CD4-positive, alpha-beta T cell treated with Interleukin-21 for 1 hour (primary cell): ENCODE measurements at places on chromosomes 11 and 22.

- no peak for DNase-seq
These were observed 362.4 kb downstream of the MN1 start for GRCh38 chr22:27439131-27439530.

GRCh38 chr22:39727541-39727940, 157.0 kb downstream of the CACNA1I start:
- DNase-seq: no peak

GRCh38 chr11:15195454-15196200, 80.9 kb downstream of the INSC start:
- DNase-seq: no peak

GRCh38 chr11:465896-466530, 15.9 kb downstream of the PTDSS2 start:
- DNase-seq: no peak

- no peak for DNase-seq
These were observed 294.7 kb upstream of the ZC3H12C start for GRCh38 chr11:109798521-109798920.

GRCh38 chr22:49755631-49756001, 72.1 kb downstream of the BRD1 start:
- DNase-seq: no peak

DNA sequence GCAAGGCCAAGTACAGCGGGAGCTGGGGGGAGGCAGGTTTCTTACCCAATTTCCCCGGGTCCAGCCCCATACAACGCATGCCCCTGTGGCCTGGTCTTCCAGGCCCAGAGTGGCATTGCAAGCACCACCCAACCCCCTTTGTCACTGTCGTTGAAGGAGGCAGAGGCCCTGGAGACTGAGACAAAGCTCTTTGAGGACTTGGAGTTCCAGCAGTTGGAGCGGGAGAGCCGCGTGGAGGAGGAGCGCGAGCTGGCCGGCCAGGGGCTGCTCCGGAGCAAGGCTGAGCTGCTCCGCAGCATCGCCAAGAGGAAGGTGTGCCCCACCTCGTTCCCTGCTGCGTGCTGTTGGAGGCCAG, 27.8 kb downstream of the PHLDB1 start:
- no peak for DNase-seq

DNA sequence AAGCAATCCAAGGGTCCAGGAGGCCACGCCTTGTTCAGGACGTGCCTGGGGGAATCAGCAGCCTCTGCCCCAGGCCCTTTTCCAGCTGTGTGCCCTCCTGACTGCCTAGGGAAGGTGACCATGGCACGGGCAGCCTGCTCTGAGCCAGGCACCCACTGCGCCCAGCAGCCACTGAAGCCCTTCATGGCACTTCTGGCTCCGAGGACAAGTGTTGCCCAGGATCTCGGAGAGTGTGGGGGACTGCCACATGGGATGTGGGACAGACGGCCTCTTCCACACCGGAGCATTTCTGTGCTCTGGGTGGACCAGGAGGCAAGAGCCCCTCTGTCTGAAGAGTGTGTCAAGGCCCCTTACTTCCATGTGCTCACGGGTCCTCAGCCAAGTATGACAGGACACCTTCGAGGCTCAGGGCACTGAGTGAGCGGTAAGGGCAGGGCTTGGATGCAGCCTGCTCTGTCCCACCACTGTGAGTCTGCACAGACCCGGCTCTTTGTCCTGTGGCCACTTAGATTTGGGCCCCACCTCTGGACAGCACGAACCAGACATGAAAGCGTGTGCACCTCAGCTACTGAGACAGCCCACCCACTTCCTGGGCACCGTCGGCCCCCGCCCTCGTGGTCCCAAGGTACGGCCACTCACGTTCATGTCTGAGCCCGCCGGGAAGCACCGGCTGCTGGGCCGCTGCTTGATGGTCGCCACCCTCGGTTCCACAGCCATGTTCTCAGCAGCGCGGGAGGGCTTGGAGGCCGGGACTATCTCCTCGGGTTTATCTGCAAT, 93.6 kb downstream of the CTTN start:
- DNase-seq: no peak

DNA sequence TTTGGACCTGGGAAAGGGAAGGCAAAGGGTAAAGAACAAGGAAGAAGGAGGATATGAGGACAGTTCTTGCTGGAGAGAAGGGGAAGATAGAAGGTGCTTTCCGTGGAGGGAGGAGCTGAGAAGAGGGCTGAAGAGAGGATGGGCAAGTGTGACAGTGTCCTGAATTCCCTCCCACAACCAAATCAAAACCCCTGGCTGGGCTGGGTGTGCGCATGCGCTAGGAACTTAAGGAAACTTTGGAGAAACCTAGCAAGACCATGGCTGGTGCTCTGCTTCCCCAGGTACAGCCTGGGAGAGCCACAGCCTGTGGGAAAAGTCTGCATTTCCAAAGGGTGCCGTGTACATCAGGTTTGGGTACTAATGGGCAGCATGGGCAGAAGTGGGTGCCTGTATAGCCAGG, 29.0 kb upstream of the FJX1 start:
- DNase-seq: no peak

DNA sequence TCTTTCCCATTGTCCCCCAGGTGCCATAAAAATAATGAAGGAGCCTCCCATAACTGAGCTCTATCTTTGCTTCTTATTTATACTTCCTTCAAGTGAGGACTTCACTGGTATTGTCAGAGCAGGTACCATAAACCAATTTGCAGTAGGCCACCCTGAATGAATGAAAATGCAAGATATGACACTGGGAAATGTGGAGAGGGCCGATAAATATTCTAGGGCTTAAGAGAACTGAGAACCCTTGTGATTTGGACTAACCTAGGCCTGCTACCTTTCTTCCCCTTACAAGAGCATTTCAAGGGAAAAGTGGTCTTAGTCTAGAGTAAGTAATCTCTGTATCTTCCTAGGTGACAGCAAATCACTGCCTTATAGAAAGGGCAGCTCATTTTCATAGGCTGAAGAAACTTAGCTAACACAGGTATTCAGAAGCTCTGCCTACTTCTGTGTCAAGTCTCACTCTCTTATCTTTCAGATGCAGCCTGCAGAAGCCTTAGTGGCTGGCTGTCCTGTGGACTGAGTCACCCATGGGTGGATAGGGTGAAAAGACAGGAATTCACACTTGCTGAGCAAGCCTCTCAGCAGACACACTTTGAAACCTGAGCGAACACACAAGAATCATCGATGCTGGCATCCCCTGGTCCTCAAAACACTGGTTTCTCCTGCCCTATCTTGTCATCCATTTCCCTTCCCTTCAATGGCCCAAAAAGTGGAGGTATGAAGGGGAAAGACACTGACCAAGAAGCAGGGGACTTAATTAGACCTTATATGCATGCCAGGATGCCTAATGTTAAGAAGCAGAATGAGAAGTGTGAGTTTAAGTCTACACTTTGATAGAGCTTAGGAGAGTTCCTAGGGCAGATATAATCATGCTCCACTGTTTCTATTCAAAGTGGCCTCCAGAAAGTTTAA, 15.2 kb downstream of the NRIP3 start:
- no peak for DNase-seq

DNA sequence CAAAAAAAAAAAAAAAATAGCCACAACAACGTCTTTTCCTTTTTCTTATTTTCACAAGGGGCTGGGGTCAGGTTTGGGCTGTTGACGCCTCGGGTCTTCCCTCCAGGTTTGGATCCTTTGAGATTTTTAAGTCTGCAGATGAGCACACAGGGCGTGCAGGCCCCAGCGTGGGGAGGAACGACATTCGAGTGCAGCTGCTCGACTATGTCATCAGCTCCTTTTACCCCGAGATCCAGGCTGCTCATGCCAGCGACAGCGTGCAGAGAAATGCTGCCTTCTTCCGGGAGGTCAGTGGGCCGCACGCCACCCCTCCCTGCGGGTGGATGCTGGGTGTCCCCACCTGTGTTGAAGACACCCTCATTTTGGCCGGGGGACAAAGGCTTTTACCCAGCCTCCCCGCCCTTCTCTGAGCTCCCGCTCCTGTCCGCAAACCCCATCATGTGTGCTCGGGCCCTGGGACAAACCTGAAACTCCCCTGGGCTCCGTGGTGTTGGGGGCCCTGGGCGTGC, 7.7 kb downstream of the SELENOO start:
- no peak for DNase-seq

- DNase-seq: no peak
These were observed 974.7 kb upstream of the CCDC90B start for GRCh38 chr11:84260862-84261261.

DNA sequence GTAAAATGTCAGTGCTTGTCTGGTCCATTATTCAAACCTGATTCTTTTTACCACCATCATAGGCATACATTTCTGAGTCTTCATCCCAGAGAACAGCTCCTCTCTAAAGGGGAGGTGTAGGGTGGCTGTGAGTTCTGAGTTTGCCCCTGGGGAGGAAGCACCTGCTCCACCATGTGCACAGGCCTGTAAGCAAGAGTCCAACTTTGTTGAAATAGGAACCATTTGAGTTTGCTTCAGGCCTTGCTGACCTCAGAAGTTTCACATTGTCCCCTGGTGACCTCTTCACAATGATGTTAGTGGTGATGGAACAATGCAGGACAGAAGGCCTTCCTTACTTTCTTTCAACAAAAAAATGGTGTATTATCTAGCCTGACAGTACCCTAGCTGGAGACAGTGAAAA, 54.6 kb upstream of the TOP3B start:
- DNase-seq: no peak

- no peak for DNase-seq
These were observed 5.5 kb downstream of the KRTAP5-2 start for GRCh38 chr11:1592628-1593027.

DNA sequence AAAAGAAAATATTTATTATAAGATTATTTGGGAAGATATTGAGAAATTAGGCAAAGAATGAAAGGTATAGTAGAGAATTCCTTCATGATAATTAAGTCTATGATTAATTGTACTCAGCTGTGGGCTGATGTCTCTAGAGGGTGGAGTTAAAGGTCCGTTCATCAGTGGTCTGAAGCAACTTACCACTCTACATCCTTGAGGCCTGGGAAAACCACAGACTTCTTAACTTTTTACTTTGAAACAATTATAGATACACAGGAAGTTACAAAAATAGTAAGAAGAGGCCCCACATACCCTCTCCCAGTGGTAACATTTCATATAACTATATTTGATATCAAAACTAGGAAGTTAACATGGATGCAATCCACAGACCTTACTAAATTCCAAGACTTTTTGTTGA, 167.0 kb upstream of the NECTIN1 start:
- DNase-seq: no peak

GRCh38 chr11:60377401-60378136, 763 bp upstream of the MS4A7 start:
- DNase-seq: peak; percentile 15

DNA sequence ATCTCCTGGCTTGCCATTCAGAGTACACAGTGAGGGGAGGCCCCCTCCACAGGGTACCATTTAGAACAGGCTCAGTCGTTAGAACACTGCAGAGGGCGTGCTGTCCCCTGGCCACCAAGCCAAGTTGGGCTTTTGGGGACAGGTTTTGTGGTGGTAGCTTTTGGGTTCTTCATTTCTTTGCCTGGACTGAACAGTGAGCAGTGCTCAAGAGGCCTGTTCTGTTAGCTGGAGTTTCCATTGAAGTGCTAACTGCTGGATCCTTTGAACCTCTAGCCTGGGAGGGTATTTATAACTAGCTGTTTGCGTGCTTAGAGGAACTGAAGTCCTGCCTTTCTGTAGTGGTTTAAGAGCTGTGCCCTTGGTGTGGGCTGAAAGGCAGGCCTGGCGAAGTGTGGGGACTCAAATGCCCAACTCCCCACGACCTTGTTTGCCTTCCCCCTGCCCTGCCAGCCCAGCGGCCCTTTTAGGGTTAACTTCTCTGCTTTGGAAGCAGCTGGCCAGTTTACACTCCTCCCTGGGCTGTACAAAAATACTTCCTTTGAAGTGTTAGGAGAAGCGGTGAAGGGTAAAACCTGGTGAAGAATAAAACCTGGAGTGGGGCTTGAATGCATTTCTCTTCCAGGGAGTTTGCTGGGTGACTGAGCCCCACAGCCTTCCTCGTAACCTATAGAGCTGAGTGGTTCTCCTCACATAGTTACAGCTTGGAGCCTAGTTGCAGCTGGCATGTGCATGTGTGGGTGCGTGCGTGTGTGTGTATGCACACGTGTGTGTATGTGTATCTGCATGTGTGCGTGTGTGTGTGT, 34.6 kb downstream of the ZNRF3 start:
- no peak for DNase-seq

GRCh38 chr22:50146439-50147238, 23.9 kb upstream of the PANX2 start:
- DNase-seq: peak; percentile 11

GRCh38 chr11:77569676-77570070, 20.1 kb upstream of the AQP11 start:
- DNase-seq: no peak

DNA sequence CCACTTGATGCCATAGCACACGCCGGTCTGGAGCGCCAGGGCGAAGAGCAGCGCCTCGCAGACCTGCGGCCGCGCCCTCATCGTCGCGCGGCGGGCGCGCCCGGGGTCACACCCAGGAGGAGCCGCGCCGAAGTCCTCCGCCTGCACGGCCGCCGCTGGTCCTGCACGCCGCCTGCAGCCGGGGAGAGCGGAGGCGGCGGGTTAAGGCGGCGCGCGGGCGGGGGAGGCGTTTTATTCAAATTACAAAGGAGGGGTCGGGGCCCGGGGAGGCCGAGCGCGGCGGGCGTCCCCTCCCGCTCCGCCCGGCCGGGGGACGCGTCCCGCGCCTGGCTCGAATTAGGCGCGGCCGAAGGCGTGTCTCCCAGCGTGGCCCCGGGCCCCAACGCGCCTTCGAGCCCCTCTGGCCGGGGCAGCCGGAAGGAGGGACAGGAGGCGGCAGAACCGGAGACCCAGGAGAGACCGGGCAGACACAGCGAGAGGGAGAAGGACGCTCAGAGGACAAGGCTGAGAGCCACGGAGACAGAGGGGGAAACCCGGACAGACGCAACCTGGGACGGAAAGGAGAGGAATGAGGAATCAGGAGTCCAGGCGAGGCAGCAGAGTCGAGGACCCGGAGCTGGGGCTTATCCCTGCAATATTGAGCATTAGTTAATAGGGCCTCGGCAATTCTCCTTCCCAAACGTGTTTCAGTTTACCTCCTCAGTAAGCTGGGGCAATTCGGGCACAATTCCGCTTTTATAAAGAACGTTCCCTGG, at the start of gene WNT11:
TSS of gene WNT11 (minus strand) at position 176 of the 755 bp plus-strand sequence. CDS start at position 81, 95 bp downstream.
- peak; percentile 27 for DNase-seq

DNA sequence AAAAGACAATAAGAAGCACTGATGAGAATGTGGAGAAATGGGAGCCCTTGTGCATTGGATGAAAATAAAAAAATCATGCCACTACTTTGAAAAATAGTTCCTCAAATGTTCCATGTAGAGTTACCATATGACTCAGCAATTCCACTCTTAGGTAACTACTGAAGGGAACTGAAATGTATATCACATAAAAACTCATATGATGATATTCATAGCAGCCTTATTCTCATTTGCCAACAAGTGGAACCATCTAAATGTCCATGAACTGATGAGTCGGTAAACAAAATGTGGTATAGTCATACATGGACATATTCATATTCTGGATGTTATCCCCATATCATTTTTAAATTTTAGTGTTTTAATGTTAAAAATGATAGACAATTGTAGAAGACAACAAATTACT, 3.5 kb downstream of the KRTAP5-9 start:
- no peak for DNase-seq

DNA sequence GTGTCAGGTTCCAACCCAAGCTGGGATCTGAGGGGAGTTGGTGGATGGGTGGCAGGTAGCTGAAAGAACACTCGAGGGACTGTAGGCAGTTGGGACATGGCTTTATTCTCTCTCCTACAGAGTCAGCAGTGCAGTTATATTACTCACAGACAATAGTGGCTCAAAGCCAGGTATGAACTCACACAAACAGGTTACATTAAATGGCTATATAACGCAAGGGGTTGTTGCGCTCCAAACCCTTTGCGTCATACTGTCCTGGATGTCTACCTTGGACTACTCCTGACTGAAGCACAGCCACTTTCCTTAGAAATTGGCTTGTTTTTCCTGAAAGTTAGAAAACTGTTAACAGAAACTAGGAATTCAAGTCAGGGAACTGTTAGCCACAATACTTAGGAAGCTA, 66.4 kb upstream of the OR4B1 start:
- DNase-seq: no peak
